ENCODE measurements at places on chromosomes 7 and 10.

- no peak for DNase-seq
Measured at GRCh38 chr10:49598164-49598856, 11.8 kb upstream of the SLC18A3 start.

GRCh38 chr7:26958834-26959233 lies 94.4 kb upstream of the SKAP2 start:
- DNase-seq: peak; percentile 39

GRCh38 chr7:155788616-155789000 lies 23.7 kb downstream of the SHH start:
- no peak for DNase-seq

DNA sequence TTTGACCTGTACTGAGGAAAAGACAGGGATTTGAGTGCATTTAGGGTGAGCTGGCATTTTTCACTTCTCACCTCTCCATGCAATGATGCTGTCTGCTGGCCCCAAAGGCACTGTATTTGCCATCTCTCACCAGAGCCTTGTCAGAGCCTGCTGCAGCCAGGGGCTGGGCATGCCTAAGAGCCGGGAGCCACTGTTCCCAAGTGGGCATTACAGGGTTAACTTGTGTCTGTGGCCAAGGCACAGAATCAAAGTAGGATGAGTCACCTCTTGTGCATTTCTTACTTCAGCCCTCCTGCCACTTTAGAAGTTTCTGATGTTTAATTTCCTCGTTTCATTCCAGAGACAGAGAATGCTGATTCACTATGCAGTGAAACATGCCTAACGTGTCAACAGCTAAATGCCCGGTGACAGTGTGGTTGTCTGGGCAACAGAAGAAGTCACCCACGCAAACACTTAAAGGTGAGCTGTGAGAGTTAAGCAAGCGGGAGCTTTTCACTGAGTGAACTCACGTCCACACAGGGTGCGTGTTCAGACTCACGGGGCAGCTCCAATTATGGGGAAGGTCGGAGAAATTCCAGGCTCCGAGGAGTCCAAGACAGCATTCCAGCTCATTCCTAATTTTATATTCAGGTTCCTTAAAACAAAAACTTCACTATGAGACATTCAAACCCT lies 57.1 kb upstream of the IGFBP3 start:
- DNase-seq: peak; percentile 75

DNA sequence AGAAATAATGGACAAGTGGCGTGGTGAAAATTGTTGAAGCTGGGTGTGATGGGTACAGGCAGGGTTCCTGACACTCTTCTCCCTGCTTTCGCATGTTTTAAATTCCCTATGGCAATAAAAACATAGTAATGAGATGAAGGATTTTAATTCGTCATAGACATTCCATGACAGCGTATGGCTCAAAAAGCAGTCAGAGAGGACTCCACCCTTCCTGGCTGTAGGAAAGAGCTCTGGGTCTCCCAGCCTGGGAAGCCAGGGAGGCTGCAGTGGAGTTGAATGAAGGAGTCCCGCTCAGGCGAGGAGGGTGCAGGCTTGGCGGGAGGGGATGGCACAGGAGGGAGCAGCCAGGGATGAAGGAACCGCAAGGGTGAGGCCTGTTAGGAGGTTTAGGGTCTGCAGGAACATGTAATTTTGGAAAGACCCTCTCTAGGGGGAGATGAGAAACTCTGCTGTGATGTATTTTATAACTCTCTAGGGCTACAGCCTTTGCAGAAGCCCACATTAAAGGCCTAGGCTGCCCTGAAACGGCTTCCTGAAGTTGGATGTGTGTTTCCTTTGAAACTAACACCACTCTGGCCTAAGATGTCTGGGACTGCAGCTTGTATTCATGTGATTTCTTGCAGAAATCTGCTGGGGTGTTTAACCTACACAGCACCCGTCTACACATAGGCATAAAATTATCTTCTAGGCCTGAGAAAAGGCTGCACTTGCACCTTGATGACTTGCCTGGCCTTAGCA lies 7.6 kb upstream of the LARP4B start:
- no peak for DNase-seq

DNA sequence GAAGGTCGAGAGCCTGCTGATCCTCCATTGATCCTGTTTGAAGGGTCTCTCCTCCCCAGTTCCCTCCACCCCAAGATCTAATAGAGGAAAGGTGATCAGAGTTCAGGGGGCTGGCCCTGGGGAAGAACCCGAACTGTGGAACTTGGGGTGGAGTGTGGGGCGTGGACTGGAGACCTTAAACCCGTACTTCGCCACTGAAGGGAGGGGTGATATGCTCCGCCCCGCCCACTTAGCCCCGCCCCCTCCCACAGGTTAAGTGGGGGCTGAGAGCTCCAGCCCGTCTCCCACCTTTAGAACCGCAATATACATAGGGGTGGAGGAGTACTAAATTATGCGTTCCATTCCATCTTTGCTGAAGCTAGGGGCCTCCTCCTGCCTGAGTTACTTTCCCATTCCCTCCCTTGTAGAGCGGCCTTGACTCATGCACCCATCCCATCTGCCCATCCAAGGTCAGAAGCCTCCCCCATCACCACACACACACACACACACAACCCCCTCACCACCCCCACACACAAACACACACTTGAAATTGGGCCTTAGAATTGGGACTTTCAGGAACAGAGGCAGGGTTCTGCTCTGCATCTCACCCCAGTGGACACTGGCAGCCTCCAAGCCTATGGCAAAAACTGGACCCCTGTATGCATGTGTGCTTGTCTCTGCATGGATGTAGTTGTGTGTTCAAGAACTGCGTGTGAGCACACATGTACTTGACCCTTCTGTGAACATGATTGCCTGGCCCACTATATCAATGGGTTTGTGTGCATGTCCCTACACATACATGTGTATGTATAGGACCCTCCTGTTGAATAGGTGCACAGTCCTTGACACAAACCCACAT lies 991 bp downstream of the SEMA4G start:
- DNase-seq: peak; percentile 19

DNA sequence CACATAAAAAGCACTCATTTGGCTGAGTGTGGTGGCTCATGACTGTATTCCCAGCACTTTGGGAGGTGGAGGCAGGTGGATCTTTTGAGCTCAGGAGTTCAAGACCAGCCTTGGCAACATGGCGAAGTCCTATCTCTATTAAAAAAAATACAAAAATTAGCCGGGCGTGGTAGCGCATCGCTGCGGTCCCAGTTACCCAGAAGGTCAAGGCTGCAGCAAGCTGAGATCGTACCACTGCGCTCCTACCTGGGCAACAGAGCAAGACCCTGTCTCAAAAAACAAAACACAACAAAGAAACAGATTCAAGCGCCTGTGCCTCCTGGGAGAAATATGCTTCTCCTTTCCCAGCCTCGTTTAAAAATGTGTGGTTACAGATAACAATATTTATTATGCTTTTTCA lies 2.2 kb upstream of the ABCF2 start:
- DNase-seq: no peak

- DNase-seq: no peak
Measured at GRCh38 chr10:114096864-114097263, 53.2 kb downstream of the ADRB1 start.

GRCh38 chr10:21496343-21497176 lies 28.9 kb downstream of the SKIDA1 start:
- peak; percentile 52 for DNase-seq

- no peak for DNase-seq
Measured at GRCh38 chr7:124965553-124965952, 35.9 kb upstream of the POT1 start.

DNA sequence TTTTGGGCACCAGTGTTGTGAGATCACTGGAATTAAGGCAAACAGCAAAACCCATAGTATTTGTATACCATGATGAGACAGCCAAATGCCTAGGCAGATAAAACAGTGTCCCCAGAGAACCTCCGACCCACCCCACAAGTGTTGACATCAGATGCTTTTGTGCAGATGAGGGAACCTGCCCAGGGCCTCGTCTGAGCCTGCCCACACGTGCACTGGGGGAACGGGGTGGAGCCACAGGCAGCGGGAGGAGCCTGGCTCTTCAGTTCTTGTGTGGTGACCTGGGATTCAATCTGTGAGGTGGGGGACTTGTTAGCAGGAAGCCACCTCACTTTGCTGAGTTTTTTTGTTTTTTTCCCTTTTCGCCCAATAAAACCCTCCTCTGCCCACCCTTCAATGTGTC lies 33.4 kb upstream of the OPTN start:
- no peak for DNase-seq

GRCh38 chr10:87775766-87776165 lies 42.3 kb downstream of the ATAD1 start:
- DNase-seq: no peak

- DNase-seq: no peak
Measured at GRCh38 chr10:84294766-84295447, 33.5 kb upstream of the CCSER2 start.

GRCh38 chr10:54081950-54082349 lies 719.1 kb downstream of the PCDH15 start:
- DNase-seq: peak; percentile 73

DNA sequence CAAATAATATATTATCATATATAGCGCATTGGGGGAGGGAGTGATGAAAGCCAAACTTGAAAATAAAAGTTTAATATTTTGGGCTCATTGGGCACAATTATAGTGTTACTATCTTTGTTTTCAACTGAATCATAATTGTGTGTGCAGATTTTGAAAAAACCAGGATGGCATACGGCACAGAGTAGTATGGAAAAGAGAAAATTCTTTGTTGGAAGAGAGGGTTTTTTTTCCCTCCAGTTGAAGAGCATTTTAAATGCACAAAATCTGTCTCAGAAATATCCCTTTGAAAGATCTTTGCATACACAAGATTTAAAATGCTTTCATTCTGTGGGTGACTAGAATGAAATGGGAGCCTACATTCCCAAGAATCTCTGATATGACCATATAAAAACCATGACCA lies 269.6 kb downstream of the EXOC4 start:
- DNase-seq: no peak

GRCh38 chr10:62183442-62183841 lies 85.2 kb downstream of the RTKN2 start:
- DNase-seq: no peak

DNA sequence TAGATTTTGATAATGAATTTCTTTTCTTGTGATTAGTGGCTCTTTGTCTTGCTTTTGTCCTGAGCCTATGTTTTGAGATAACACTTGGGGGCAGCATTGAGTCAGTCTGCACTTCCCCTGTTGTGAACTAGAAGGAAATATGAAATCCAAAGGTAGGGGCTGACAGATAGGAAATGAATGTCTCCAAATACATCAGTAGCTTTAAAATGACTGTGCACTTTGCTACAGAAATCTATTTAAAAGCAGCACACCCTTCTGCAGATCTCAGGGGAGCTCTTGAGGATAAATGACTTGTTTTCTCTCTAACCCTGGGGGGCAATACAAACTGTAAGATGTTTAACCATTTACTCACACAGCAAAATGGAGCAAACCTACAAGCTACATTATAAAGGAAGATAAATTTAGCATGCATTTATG lies 176.0 kb upstream of the MYO3A start:
- DNase-seq: peak; percentile 61

DNA sequence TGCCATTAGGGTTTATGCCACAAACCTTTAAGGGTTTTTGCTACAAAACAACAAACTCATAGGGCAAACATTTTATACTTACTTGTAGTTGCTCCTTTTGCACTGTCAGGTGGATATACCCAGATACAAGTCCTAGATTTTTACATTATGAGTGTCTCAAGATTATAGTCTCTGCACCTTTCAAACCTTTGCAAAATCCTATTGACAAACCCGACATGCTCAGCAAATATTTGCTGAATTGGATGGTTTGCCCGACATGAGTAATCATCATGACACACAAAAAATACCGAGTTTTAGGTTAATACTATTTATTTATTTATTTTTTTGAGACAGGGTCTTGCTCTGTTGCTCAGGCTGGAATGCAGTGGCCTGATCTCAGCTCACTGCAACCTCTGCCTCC lies 117.3 kb downstream of the SLC25A13 start:
- no peak for DNase-seq

DNA sequence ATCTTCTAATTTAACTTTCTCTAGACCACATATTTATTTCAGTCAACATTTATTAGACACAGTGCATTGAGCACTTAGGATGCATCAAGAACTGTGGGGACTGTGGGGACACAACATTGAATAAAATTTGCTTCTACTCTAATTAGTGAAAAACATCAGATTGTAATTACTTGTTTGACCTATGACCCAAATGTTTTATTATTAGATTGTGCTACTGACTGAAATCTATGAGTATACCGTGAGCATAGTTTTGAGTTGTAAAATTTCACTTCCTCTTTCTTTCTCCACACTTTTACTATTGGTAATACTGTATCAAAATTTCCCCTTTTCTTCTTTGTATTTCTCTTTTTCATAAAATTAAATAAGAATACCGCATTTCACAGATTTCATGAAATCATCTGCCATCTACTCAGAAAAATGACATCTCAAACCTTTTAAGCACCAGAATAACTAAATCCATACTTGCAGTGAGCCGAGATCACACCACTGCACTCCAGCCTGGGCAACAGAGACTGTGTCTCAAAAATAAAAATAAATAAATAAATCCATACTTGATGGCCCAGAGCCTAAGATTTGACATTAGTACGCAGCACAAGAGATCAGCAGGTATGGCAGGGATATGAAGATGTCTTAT lies 25.4 kb upstream of the INPP5F start:
- DNase-seq: no peak

- peak; percentile 100 for DNase-seq
Measured at GRCh38 chr7:141128506-141128905, 54.6 kb downstream of the TMEM178B start.

GRCh38 chr10:131825150-131825848 lies 75.5 kb upstream of the PPP2R2D start:
- no peak for DNase-seq

GRCh38 chr10:21526860-21527597 lies 1.5 kb upstream of the SKIDA1 start:
- peak; percentile 40 for DNase-seq

DNA sequence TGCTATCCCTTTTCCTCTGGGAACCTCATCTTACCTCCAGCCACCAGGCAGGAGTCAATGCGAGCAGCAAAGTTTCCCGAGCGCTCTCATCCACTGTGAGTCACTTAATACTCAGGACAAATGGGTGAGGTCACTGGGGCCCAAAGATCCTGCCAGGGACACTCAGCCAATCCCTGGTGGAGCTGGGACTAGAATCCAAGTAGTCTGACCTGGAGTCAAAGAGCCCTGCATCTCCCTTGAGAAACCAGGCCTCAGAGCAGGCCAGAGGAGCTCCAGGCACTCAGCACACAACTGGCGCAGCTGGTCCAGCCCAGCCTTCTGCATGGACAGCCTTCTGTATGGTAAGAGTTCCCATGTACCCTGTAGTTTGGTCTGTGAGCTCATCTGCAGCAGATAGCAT lies 142.3 kb downstream of the MAPK8 start:
- no peak for DNase-seq

GRCh38 chr7:102170393-102170970 lies 116.2 kb upstream of the SH2B2 start:
- peak; percentile 76 for DNase-seq

- peak; percentile 16 for DNase-seq
Measured at GRCh38 chr7:149196151-149196704, 882 bp downstream of the ZNF282 start.

- DNase-seq: no peak
Measured at GRCh38 chr10:88755753-88756152, 4.1 kb upstream of the LIPN start.

GRCh38 chr7:152633072-152633471 lies 42.9 kb downstream of the XRCC2 start:
- no peak for DNase-seq

GRCh38 chr7:5425507-5426225 lies 2.0 kb upstream of the TNRC18 start:
- peak; percentile 93 for DNase-seq

- DNase-seq: no peak
Measured at GRCh38 chr7:124440081-124440480, 325.5 kb downstream of the GPR37 start.
